AG09309 (cell line): ENCODE measurements at places on chromosomes 7 and 10.

DNA sequence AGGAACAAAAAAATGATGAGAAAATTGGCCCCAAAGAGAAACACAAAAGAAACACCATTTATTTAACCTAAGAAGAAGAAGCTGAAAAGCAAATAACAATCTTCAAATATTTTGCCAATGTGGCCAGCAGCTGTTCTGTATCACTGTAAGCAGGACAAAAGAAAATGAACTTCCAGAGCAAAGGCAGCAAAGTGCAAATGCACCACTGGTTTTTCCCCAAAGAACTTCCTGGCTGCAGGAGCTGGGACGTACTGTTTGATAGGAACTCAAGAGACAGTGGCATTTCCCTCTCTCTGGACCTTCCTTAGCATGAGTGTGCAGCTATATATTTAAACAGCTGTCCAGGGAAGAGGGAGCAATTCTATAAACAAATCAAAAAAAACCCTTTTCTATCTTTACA, 60.4 kb downstream of the RNLS start:
- DNase-seq = no peak

DNA sequence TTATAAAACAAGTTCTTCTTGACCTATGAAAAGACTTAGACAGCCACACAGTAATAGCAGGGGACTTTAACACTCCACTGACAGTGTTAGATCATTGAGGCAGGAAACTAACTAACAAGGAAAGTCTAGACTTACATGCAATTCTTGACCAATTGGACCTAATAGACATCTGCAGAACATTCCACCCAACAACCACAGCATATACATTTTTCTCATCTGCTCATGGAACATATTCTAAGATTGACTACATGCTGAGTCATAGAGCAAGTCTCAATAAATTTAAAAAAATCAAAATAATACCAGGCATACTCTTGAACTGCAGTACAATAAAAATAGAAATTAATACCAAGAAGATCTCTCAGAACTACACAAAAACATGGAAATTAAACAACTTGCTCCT, 219.5 kb upstream of the HPS1 start:
- no peak for DNase-seq

- DNase-seq = no peak
Observed at GRCh38 chr10:103910442-103911012, 7.5 kb downstream of the STN1 start.

GRCh38 chr7:148447221-148447849, 143.2 kb upstream of the C7orf33 start:
- DNase-seq = no peak

GRCh38 chr10:102856758-102857424, 2.8 kb downstream of the BORCS7 start:
- DNase-seq = no peak

DNA sequence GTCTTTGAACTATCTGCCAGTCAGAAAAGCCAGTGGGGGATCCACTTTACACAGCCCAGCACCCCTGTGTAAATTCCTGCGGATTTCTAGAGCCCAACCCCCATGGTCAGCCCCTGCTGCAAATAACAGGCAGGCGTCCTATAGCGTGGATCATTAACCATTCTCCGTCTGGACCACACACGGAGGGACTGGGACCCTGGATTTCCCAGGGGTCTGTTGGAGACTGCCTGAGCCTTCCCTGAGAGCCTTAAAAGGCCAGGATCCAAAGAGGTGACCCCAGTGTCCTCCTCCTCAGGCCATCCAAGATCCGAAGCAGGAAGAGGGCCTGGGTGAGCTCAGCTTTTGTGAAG, 11.2 kb upstream of the GRID1 start:
- no peak for DNase-seq

GRCh38 chr7:4606797-4607196, 75.3 kb upstream of the FOXK1 start:
- DNase-seq = no peak

DNA sequence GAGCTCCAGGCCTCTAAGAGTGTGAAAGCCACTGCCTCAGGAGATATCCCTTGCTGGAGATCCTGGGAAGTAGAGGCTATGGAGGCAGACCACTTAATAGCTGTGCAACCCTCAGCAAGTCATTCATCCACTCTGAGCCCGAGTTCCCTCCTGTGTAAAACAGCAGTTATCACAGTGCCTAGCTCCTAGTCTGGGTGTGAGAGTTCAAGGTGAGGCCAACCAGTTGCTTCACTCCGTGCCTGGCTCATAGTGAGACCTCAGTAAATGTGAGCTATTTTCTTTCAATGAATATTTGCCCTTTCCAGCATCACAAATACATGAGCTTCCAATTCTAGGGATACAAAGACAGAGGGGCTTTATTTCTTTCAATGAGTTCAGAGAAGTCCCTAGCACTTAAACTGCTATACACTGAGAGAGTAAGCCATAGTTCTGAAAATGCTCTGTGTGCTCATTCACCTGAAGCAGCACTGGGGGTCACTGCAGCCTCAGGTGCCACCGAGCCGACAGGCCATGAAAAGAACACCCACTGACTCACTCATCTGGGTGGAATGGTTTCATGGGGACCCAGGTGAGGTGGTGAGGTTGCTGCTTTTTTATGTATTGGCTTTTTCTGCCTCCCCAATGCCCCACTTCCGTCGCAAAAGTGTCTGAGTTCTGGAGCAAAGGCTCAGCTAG, 259.8 kb downstream of the KCNMA1 start:
- DNase-seq = no peak

DNA sequence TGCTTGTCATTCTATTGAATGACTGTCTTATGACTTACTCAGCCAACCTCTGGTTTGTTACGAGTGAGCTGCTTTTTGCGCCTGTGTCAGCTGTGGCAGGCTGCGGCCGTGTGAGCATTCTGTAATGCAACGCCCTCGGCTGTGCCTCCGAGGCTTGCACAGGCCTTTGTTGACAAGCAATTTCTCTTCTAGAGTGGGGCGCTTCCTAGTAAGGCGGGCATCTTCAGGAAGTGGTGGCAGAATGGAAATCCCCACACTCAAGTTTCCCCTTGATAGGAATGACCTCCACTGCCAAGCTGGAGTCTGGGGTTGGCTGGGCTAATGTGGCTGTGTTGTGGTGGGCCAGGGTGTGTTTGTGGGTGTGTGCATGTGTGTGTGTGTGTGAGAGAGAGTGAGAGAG, 20.2 kb upstream of the TMEM178B start:
- DNase-seq = no peak

- no peak for DNase-seq
Observed at GRCh38 chr7:66735154-66735553, 5.4 kb upstream of the RABGEF1 start.

DNA sequence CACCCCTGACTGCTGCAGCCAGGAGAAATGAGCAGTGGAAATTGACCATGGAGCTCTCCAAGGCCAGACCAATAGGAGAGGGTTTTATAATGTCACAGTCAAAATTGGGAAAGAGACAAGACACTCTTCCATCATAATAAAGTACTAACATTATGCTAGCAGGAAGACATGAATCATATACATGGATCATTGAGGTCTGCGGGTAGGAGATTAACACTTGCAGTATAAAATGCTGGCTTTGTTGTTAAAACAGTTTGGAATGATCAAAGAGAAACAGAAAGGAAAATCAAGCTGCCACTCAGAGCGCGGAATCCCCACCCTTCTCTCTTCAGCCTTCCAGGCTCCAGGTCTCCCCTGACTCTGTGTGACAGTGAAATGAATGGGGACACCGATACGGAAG, 53.4 kb upstream of the CALN1 start:
- no peak for DNase-seq

GRCh38 chr10:8302565-8302964, 248.1 kb downstream of the GATA3 start:
- no peak for DNase-seq

- no peak for DNase-seq
Observed at GRCh38 chr7:139842401-139843210, 13.5 kb downstream of the TBXAS1 start.

GRCh38 chr7:82615527-82615926, 171.9 kb upstream of the CACNA2D1 start:
- no peak for DNase-seq

DNA sequence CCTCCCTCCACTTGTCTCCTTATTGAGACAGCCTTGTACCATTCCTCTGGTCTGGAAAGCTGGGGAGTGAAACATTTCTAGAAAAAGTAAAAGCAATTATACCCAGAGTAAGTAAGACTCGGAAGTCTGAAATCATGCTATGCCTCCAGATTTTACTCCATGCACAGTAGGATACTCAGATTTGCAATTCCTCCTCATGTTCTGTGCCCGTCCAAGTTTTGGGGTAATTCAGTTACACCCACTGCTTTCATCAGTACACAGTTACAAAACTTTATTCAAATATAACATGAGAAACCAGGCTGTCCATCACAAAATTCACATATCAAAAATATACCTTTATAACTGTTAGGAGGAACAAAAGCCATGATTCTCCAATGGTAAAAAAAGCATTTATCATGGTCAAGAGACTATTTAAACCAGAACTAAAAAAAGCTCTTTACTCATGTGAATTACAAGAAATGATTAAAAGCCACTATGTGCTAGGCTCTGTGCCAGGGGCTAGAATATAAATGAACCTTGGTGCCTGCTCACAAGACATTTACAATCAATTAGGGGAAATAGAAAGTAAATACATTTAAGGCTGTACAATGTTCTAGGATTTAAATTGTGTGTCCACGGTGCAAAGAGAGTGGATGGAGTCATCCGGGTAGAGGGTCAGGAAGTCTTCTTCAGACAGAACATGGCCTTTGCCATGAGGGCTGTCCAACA, 320.2 kb downstream of the ELMO1 start:
- no peak for DNase-seq

DNA sequence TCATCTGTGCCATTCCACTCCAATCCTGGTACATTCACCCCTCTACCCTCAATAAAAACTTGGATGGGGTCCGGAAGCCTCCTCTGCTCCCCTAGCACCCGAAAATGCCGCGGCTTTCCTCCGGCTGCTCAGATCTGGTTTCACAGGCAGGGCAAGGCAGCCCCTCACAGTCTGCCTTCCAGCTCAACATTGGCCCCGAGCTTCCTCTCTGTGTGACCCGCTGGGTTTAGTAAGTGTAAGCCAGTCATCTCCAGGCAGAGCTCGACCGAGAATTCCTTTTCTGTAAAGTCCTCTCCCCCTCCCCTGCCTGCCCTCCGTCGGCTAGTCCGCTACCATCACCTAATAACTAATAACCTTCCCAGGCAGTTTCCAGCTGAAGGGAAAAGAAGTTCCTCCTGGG, 3.4 kb downstream of the INHBA start:
- DNase-seq = no peak

DNA sequence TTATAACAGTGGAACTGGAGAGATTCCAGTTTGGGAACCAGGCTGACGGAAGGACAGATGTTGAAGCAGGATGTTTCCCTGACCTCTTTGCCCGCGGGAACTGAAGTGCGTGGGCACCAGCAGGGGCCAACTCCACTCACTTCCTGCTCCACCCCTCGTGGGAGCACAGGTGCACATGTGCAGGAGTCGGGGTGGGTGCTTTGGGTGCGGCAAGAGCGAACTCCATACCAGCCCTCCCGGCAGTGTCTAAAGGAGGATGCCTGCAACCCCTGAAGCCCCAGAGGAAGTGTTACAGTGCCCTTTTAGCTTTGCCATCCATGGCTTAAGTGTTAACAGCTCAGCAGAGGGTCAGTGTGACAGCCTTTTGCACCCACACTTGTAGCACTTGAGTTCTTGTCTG, 27.4 kb upstream of the UBE3C start:
- no peak for DNase-seq

DNA sequence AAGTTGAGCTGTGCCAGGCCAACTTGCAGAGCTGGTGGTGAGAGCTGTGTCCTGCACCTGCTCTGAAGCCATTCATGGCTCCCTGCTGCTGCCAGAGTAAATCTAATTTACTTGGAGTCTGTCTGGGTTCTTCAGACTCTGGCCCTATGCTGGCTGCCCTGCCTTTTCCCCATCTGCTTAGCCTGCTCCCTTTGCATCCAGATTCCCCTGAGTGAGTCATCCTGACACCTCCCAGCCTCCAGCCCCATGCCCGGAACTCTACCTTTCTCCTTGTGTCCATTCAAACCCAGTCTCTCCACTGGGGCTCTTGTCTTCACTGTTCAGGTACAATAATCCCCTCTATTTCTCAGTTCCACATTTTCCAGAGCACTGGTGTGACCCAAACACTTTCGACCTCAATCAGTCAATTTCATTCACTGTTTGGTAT, 434.4 kb upstream of the ZMIZ1 start:
- DNase-seq = no peak

GRCh38 chr7:20351901-20352300, 21.2 kb downstream of the ITGB8 start:
- no peak for DNase-seq

GRCh38 chr10:121070275-121071070, 219.3 kb downstream of the WDR11 start:
- no peak for DNase-seq

- DNase-seq = no peak
Observed at GRCh38 chr7:1555046-1555812, 776 bp downstream of the TMEM184A start.

GRCh38 chr7:15234431-15234830, 327.4 kb downstream of the AGMO start:
- DNase-seq = no peak

DNA sequence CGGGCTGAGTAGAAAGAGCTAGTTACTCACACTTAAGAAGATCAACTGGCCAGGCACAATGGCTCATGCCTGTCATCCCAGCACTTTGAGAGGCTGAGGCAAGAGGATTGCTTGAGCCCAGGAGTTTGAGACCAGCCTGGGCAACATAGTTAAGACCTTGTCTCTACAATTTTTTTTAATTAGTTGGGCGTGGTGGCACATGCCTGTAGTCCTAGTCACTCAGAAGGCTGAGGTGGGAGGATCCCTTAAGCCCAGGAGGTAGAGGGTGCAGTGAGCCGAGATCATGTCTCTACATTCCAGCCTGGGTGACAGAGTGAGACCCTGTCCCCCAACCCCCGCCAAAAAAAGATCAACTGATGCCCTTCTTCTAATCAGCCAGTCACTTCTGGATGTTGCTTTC, 74.6 kb upstream of the ATP6V0A4 start:
- DNase-seq = no peak

- no peak for DNase-seq
Observed at GRCh38 chr7:40500219-40500618, 365.4 kb downstream of the SUGCT start.

DNA sequence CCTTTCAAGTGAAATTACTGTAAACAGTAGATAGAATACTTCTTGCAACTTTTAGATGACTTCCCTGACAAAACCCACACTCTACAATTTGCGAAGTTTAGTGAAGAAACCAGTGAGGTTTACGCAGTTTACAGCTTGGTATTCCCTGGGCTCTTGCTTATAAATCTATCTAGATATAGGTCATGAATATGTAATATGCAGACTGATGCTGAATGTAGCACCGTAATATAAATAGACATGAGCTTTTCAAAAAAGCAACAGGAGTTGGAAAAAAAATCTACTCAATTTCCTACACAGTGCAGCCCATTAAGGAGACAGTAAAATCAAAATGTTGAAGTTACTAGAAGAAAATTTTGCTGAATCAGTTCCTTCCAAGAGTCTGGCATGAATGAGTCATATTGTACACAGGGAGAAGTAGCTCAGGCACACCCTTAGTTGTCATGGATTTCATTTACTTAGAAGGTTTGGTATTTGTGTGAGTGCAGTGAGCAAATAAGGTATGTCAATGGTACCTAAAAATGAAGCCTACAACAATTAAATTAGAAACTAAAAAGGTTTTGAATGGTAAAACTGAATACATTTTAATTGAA, 67.7 kb upstream of the NEUROD6 start:
- DNase-seq = no peak
